CD4-positive, alpha-beta T cell treated with Interleukin-10 for 1 hour (primary cell): ENCODE measurements at places on chromosomes 1 and 21.
A peak's percentile ranks its signal among the peaks of the same experiment; 100 is the strongest.

- DNase-seq = no peak
Observed at GRCh38 chr1:222387007-222387814, 160.7 kb downstream of the HHIPL2 start.

GRCh38 chr1:162094271-162094670 is 24.8 kb downstream of the NOS1AP start:
- no peak for DNase-seq

GRCh38 chr1:244029124-244029523 is 22.0 kb upstream of the ZBTB18 start:
- no peak for DNase-seq

- no peak for DNase-seq
Observed at GRCh38 chr1:222784371-222784770, 30.5 kb upstream of the DISP1 start.

DNA sequence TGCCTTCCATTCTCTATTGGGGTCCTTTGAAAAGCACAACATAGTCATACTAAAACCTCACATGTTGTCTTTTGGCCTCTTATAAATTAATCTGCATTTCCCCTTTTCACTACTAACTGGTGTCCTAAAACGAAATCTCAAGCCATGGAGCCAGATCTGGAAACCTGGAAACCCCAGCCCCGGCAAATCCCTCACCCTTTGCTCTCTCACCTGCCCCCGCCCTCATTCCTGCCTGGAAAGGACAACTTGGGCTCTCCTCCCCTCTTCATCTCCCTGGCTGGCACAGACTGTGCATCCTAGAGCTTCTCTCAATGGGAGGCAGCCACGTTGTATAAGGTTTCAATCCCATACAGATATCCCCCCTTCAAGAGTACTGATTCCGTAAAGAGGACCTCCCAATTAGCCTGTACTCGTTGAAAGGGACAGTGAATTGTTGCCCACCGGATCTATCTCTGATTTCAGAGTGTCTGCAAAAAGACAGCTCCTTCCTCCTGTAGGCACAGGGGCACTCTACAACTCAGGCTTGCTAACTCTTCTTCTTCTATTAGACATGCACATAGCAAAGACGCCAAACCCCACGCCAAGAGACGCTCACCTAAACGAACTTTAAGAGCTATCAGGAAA is 1.4 kb downstream of the DUSP10 start:
- no peak for DNase-seq

DNA sequence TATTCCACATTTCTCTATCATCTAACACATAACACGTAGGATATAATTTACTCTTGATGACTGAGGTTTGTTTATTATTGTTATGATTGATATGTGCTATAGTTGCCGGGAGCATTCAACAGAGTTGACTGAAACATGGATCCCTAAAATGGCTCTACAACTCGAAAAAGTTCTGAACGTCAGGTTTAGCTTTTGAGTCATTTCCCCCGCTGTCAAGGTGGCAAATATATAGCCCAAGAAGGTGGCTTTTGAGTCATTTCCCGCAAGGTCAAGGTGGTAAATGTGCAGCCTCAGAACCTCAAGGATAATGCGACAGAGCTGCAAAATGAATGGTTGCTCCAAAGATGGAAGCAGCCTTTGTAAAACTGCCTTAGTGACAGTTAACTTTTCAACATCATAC is 104.0 kb downstream of the NIBAN1 start:
- DNase-seq = peak; percentile 46

GRCh38 chr1:94629259-94630181 is 88.0 kb upstream of the F3 start:
- DNase-seq = no peak

DNA sequence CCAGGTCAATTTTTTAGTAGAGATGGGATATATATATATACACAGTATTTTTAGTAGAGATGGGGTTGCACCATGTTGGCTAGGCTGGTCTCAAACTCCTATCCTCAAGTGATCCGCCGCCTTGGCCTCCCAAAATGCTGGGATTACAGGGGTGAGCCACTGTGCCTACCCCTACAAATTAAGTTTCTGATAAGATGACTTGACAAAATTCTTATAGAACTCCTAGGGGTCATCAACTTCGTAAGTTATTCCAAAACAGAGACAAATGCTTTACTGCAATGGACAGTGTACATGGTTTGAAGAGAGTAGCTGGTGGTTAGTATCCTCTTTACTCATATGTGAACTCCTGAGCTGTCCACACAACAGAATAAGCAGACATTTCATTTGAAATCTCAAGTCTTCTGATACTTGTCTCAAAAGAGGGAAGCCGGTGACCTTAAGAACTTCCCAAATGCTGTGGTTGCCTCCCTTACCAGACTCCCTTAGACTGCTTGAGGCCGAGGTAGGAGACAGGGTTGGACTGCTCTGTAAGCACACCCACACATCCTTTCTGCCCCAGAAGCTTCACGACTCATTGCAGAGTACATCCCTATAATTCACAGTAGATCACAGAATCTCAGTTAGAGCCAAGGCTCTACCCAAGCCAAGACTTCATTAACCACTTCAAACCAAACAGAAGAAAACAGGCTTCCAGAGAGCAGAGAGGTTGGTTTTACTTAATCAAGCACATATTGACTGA is 244.1 kb upstream of the IRF2BP2 start:
- DNase-seq = no peak

DNA sequence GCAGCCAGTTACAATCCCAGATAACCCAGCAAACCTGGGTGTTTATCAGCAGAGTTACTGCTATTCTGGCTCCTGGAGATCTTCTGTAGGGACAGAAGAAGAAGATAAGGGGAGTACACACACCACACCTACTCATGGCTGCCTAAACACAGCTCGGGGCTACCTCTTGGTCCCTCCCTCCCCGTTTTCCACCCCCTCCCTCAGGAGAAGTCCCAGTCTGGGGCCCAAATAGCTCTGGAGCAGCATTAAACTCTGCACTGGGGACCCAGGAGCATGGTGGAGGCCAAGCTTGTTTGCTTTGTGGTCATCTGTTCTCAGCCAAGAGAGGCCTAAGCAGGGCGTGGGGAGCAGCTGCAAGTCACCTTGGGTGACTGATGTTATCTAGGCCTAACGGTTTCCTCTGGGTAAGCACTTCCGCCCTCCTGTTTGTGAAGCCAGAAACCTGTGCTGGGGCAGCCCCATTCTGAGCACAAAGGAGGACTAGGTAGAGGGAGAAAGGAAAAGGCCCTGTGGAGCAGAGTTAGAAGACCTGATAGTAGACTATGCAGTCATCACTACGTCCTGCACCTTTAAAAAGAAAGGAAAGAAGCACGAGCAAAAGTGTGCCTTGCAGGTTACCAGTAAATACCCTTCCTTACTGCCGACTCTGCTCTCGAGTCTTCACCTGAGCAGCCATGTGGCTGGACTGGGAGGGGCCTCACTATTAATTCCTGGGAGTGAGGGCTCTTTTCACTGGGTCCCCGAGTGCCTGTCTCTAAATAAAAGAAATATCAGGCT is 2.0 kb upstream of the RCSD1 start:
- DNase-seq = peak; percentile 84

DNA sequence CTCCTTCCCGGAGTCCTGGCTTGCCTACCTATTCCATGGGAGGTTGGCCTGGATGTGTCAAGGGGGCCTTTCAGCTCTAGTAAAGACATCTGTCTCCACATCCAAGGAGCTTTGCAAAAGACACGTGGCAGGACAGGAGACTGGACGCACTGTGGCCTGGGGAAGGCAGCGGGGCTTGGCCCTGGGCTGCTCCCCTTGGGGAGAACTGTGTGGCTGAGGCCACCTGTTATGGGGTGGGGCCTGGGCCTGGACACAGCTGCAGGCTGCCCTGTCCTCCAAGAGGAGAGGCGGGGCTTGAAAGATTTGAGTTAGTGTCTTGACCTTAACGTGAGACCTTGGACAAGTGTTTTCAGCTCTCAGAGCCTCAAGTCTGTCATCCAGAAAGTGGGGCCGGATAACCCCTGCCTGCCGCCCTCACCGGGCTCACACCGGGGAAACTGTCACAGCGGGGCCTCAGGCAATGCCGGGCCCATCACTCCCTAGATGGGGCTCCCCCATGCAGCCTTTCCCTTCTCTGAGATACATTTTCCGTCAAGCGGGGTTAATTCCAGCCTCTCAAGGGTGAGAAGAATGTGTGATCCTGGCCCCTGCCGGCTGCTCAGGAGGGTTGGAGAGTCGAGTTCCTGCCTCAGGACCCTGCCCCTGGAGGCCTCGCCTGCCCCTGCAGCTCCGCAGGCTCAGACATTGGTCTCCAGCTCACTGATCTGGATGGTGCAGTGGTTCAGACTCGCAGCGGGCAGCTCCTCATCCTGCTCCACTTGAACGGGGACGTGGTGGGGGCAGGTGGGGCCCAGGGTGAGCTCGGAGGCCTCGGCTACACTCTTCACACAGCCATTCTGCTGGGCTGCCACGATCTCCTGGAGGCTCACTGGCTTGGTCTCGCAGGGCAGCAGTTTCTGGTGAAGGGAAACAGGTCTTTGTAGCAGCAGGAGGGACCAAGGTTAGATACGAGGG is 25.6 kb downstream of the PODN start:
- no peak for DNase-seq

DNA sequence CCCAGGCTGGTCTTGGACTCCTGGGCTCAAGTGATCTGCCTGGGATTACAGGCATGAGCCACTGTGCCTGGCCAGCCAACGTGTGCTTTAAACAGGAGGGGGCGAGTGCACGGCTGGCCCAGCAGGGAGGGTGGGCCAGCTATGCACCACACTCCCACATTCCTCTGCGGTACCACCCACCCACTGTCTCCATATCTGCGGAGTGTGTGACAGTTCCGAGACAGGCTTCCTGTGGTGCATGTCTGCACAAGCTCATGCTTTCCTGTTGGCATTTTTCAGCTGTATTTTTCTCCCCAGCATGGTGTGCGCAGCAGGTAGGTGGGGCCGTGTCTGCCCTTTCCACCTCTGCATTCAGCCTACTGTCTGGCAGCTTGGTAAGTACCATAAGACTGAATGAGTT is 183.3 kb downstream of the AJAP1 start:
- no peak for DNase-seq

DNA sequence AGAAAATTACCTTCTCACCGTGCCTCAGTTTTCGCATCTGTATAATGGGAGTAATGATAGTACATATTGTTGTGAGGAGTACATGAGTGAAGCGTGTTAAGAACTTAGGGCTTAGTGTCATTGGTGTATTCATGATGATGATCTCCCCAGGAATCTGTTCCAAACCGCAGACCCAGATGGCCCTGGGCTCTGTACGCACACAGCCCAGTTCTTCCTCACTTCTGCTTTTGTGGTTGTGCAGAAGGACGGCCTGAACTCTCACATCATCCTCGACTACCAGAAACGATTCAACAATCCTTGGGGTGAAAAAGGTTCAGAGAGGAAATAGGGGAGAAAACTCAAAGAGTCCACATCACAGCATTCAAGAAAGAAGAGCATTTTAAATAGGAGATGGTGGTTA is 323.0 kb downstream of the CAMTA1 start:
- no peak for DNase-seq

DNA sequence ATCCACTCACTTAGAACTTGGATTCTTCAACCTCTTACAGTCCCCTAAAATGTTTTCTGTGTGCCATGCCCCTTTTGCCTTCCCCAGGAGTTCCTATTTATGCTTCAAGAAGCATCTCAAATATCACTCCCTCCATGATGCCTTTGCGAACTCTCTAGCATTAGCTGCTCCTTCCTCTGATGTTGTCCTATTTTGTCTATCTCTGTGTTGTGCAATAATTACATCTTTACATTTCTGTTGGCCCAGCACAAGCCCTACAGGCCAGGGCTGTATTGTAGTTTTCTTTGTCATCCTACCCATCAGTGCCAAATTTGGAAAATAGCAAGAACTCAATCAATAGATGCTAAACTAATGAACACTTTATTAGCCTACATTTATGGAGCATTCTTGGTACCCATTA is 125.8 kb downstream of the ST6GALNAC5 start:
- DNase-seq = no peak

DNA sequence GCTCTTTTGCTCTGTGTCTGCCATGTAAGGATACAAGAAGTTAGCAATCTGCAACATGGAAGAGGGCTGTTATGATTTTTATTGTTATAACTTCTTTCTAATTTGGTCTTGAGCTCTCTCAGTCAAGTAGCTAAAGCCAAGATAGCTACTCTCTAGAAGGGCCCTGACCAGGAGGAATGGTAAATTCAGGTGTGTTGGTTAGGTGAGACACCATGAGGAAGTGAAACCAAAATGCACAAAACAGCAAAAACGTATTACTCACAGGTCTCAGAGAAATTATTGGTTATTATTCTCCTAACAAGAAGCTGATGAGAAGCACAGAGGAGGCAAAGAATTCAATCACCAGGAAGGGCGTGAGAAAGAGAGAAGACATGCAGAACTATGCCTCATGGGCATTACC is 51.8 kb upstream of the INSL5 start:
- DNase-seq = no peak

GRCh38 chr1:167450843-167451242 is 67.5 kb downstream of the CD247 start:
- DNase-seq = peak; percentile 44

- peak; percentile 65 for DNase-seq
Observed at GRCh38 chr1:59046730-59047157, 250.2 kb upstream of the FGGY start.

DNA sequence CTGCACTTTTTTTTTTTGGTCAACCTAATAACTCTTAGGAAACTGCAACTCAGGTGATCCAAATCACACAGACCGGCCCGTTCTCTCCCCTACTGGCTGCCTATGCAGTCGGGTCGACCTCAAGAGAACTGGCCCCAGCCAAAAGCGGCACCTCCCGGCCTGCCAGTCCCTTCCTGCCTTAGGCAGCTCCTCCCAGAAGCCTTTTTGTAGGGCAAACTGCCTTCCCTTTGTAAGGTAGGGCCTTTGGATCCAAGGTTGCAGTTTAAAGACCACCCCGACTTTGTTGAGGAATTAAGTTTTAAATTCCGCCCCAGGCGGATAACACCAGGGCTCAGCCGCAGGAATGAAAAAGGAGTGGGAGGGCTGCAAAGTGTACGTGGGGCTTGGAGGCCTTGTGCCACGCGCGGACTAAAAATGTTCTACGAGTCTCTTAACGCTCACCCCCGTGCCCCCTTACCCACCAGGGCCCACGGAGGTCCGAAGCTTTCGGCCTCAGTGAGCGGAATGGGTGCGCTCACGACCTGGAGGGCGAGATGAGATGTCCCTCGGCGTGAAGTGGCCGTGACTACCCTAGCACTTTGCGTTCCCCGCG is 642 bp upstream of the ST3GAL3 start:
- no peak for DNase-seq

- no peak for DNase-seq
Observed at GRCh38 chr1:63073309-63074306, 248.8 kb upstream of the FOXD3 start.

GRCh38 chr1:12598974-12599373 is 19.0 kb downstream of the DHRS3 start:
- no peak for DNase-seq

GRCh38 chr1:180630408-180631193 is 1.2 kb upstream of the XPR1 start:
- DNase-seq = no peak

GRCh38 chr1:55987491-55988249 is 591.7 kb downstream of the PLPP3 start:
- DNase-seq = no peak

DNA sequence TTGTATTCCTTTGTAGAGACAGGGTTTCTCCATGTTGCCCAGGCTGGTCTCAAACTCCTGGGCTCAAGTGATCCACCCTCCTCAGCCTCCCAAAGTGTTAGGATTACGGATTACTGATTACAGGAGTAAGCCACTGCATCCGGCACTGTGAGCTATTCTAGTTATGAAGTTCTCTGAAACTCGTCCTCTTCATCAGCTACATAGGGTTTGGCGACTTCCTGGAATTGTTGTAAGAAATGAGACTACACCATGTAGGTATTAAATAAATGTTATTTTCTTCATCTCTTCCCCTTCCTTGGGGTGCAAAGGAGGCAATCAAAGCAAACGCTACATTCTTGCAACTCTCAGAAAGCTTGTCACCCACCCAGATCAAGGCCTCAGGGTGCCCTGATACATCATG is 131.2 kb upstream of the TIAM1 start:
- no peak for DNase-seq

- no peak for DNase-seq
Observed at GRCh38 chr1:65362545-65362944, 53.2 kb downstream of the DNAJC6 start.
